ENCODE measurements at places on chromosomes 6 and 20.

GRCh38 chr6:81300961-81301360 is 451.5 kb downstream of the TENT5A start:
- DNase-seq: no peak

- no peak for DNase-seq
Measured at GRCh38 chr6:43784049-43784855, 14.2 kb downstream of the VEGFA start.

DNA sequence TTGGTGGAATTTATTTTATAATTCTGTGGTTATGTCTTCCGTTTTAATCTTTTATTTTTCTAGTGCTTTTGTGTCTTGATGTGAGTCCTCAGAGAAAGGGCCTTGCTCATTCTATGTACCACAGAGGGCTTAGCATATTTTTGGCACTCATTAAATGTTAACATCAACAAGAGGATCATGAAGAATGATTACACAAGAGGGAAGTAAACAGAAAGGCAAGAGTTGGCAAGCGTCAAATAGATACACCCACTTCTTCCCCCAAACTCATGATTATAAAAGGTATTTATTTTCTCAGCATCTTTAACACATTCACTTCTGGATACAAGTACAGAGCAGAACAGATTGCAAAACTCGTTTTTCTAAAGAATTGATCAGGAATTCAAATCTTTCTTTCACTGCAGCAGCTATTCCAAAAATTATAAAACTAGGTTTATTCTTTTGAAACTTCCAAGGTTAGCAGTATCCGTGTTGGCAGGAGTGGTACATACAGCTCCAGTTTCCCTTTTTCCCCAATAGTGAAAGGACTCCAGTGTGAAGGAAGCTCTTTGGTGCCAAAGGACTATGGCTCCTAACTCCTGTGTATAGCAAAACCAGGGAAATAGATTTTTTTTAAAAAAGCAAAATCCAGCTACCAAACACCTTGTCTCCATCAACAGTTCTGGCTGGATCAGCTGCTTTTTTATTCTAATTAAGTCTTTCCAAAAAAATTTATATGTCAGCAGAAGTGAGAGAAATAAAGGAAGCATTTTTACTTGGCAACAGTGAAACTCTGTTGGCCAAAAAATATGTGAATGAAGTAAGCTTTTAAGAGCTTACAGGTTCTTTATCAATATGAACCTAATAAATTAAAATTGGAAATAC is 221.9 kb downstream of the ADGRG6 start:
- DNase-seq: no peak

- DNase-seq: no peak
Measured at GRCh38 chr6:150934380-150934779, 68.9 kb downstream of the MTHFD1L start.

- no peak for DNase-seq
Measured at GRCh38 chr20:41408986-41409385, 42.4 kb upstream of the EMILIN3 start.

GRCh38 chr6:71725126-71725470 is 161.3 kb upstream of the RIMS1 start:
- DNase-seq: no peak

- DNase-seq: no peak
Measured at GRCh38 chr6:125939026-125939425, 17.5 kb upstream of the HINT3 start.

DNA sequence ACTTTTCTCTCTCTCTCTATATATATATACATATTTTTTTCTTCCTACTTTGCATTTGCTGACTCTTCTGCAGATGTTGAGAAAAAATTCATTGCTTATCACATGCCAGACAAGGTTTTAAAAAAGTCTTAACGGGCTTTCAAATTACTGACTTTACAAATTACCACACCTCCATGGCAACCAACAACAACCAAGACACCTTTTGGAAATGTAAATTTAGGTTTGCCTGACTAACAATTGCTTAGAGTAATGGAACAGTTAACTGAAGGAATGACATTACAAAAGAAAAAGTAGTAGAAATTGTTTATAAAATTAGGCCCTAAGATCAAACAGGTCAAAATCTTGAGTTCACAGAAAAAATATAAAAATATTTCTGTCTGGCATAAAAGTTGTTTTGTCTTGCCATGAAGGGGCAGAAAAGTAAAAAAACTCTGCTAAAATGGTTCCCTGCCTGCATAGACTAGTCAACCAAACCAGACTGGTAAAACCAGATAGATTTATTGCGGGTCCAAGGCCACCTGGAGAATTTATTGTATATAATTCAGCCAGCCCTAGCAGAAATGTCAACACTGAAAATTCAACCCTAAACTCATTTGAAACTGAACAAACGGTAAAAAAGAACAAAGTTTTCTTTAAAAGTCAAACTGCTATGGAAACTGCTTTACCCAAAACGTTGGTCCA is 92.8 kb upstream of the FRMD1 start:
- no peak for DNase-seq

GRCh38 chr20:31808481-31808880 is 10.7 kb upstream of the MYLK2 start:
- DNase-seq: no peak

- no peak for DNase-seq
Measured at GRCh38 chr6:15763837-15764236, 101.0 kb upstream of the DTNBP1 start.

GRCh38 chr20:63826753-63827152 is 4.3 kb downstream of the ZBTB46 start:
- no peak for DNase-seq

- DNase-seq: no peak
Measured at GRCh38 chr6:9710574-9710973, 704.3 kb downstream of the TFAP2A start.

GRCh38 chr20:50873585-50873984 is 57.7 kb downstream of the ADNP start:
- no peak for DNase-seq

- no peak for DNase-seq
Measured at GRCh38 chr20:56842056-56842455, 212.9 kb downstream of the TFAP2C start.

- no peak for DNase-seq
Measured at GRCh38 chr6:125913864-125914351, 42.7 kb upstream of the HINT3 start.

DNA sequence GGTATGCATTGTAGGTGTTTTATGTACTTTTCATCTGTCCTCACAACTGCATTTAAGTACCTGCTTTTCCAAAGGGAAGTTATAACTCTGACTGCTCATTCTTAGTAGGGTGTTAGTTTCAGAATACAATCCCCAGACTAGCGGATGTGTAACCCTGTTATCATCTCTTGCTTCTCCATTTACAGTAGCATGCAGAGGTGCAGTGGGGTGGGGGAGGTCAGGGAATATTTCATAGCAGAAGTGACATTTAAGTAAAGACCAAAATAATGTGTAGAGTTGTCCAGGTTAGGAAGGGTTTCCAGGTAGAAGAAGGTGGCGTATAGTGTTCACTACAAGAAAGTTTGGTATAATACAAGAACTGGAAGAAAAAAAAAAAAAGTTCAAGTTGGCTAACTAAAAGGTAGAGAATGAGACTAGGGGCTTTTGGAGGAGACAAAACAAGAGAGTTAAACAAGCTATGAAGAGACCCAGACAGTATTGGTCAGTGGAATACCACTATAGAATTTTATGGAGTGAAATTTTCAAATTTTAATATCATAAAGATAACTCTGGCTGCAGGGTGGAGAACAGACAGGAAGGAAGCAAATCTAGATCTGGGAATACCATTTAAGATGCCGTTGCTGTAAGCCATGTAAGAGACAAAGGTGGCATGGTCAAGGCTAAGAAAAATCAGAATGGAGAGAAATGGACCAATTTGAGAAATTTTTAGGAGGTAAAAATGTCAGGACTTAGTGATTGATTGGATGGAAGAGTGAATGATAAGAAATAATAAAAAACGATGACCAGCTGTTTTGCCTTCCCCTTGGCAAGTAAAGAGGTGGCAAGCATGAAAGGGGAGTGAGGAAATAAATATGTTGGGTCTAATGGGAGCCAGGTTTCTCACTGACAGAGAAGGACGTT is 2.2 kb upstream of the AHI1 start:
- DNase-seq: no peak

DNA sequence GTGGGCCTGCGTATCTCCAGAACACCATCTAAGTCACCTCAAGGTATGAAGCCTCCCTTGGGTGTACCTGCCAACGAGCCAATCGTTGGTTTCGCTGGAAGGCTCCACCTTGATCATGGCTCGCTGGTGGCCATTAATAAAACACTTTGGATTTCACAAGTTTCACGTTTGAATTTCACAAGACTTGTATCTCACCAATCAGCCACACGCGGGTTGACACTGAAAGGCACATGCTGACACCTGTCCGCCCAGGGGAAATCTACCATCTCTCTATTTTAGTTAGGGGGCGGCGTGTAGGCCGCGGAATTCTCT is 586 bp upstream of the HMGA1 start:
- no peak for DNase-seq

GRCh38 chr6:144103026-144103563 is 7.7 kb upstream of the SF3B5 start:
- DNase-seq: no peak

GRCh38 chr6:31579119-31579505 is 3.1 kb downstream of the LTB start:
- no peak for DNase-seq
